Pericardium fibroblast (primary cell): ENCODE measurements at places on chromosomes 11 and 22. TPM values are rescaled to one million over a fixed set of nuclear protein-coding genes. Genes with fewer than 3 reads are reported as not detected.

The CHEK1 gene
- 9.9 and 17.3 TPM in 2 replicates for total RNA-seq

The RFPL1 gene
- total RNA-seq: not detected in 2 replicates

The OR5P2 gene
- total RNA-seq: not detected in 2 replicates

The CAPN5 gene
- 12.0 and 18.0 TPM in 2 replicates for total RNA-seq

The MUC2 gene
- total RNA-seq: not detected in 2 replicates

The PIWIL4 gene
- total RNA-seq: 0.82 and 1.4 TPM in 2 replicates

The OVOL1 gene
- total RNA-seq: not detected in 2 replicates

The MYBPC3 gene
- not detected in 2 replicates for total RNA-seq

The CRYBB3 gene
- not detected in 2 replicates for total RNA-seq

The MS4A3 gene
- not detected in 2 replicates for total RNA-seq

The DEFB131B gene
- not detected in 2 replicates for total RNA-seq

The TSGA10IP gene
- total RNA-seq: not detected in 2 replicates

The OR5AL1 gene
- total RNA-seq: not detected in 2 replicates

The PDGFD gene
- 42.9 and 92.0 TPM in 2 replicates for total RNA-seq

The UPK3A gene
- total RNA-seq: not detected in 2 replicates

The TRIM48 gene
- not detected in 2 replicates for total RNA-seq

The KREMEN1 gene
- 3.7 and 10.3 TPM in 2 replicates for total RNA-seq

The GRK2 gene
- total RNA-seq: 22.0 and 28.4 TPM in 2 replicates

The GLYAT gene
- not detected in 2 replicates for total RNA-seq

The TRIM68 gene
- 7.2 and 12.2 TPM in 2 replicates for total RNA-seq

The MS4A4A gene
- not detected in 2 replicates for total RNA-seq

The TRIM29 gene
- total RNA-seq: not detected in 2 replicates

The SCGB2A2 gene
- total RNA-seq: not detected in 2 replicates

The DUSP8 gene
- total RNA-seq: 0.70 TPM in 1 of 2 replicates, not detected in the other

The EFEMP2 gene
- 173 and 216 TPM in 2 replicates for total RNA-seq

The ANO9 gene
- not detected in 2 replicates for total RNA-seq

The OR8G5 gene
- total RNA-seq: not detected in 2 replicates
